ENCODE measurements at places on chromosomes 6 and 20.
A peak's percentile ranks its signal among the peaks of the same experiment; 100 is the strongest.

DNA sequence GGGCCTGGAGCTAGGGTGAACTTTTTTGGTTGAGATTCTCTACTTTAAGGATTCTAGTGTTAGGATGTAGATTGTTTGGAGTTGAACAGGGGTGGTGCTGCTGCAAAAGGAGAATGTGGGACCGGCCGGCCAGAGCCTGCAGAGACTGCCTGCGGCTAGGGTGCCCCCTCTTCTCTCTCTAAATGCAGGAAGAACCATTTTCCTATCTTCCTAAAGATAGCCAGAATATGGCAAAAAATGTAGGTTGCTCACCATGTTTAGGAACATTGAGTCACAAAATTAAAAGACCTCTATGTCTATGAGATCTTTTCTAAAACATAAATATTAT is 39.5 kb downstream of the BICRAL start:
- DNase-seq, result no peak

DNA sequence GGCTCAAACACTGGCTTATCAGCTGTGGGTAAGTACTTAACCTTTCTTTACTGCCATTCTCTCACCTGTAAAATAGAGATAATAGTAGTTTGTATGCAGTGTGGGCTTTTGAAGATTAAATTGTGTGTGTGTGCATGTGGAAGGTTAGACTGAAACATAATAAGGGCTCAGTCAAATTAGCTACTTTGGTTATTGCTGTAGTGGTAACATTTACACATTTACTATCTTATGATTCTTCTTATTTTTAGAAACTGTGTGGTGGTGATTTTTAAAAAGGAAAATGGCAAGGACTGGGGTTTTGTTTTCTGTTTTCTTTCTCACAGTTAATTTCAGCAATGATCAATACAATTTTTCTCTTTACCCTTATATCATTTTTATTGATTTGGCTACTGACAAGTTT is 206.9 kb downstream of the NKAIN2 start:
- DNase-seq, result no peak

GRCh38 chr6:146146836-146147235 is 118.0 kb downstream of the GRM1 start:
- no peak for DNase-seq

- peak; percentile 11 for DNase-seq
Observed at GRCh38 chr20:13183005-13183404, 38.1 kb upstream of the ISM1 start.

DNA sequence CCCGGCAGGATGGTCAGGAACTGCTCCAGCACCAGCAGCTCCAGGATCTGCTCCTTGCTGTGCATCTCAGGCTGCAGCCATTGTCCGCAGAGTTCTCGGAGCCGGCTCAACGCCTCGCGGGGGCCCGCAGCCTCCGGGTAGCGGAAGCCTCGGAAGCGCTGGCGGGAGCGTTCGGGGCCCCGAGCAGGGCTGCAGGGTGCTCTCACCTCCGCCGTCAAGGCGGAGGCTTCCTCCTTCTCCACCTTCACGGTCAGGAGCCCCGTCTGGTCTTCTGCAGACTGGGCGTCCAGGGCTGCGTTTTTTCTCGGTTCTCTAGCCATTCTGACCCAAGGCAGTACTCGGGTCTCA is 434 bp downstream of the ZKSCAN4 start:
- DNase-seq, result no peak

DNA sequence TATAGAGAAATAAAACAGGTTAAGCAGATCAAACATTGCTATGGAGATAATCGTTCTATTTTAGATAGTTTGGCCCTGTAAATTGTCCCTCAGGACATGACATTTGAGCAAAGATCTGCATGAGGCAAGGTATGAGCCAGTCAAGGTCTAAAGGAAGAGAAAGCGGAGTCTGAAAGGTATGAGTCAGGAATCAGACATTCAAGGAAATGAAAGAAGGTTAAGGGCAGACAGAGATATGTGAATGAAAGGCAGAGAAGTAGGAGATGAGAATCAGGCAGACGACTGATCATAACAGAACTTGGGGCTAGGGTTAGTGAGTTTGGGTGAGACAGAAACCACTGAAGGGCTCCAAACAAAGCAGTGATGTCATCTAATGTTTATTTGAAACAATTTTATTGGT is 775.8 kb downstream of the MAFB start:
- no peak for DNase-seq

DNA sequence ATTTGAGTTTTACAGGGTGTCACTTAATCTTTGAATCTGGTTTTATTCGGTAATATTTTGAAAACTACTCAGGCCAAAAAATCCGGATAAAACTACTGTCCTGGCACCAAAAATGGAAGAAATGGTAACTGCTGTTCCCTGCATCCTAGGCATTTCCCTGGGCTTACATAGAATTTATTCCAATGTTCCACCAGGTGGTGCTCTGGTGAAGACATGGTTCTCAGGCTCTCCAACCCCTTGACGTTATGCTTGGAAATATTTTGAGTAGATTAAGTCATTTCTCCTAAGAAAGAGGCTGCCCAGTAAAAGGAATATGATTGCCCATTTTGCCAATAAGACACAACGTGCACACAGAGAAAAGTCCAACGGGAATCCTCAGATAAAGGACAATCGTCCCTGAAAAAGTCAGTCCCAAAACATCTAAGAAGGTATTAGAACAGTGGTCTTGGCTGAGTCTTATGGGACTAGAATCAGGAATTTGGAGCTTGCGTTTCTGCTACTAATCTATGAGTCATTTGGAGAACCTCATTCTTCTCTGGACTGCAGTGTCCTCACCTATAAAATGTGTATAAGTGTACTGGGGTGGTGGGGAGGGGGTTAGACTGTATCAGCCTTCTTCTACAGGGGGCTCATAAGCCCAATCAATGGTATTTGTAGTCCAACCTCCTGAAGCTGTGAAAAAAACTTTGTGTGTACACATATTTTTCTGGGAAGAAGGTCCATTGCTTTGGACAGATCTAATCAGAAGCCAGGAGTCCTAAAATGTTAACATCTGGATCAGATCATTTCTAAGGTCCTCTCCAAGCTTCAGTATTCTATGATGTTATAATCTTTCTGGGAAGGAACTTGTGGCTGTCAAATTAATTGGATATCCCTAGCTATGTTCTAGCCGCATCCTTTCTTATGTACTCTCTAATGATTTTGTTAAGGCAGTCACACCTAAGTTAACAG is 131.0 kb upstream of the BMP2 start:
- DNase-seq, result no peak

- DNase-seq, result no peak
Observed at GRCh38 chr6:80725156-80725930, 618.9 kb downstream of the BCKDHB start.

DNA sequence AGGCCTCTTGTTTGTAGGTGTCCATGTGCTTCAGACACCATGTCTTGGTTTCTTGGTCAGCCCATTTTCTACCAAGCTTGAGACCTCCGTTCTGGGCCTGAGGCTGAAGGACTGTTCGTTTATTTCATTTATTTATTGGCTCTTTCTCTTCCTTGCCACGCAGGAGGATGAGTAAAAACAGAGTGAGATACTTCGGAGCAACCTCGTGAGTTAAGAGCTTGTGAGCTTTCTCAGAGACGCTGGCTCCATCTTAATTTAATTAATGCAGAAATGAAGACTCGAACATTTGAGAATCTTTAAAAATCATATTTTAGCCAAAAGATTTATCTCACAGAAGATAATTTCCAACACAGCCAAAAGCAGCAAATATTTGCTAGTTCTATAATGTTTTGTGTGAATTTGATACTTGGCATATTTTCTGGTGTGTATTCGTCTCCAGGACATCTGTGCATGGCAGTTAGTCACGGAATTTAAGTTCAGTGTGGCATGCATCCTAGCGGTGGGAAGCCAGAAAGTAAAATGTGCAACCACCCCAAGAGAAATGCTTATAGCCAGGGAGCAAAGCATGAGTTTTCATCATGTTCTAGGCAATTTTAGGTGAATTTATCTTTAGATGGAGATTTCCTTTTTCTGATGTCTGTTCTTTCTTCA is 76.0 kb downstream of the THBS2 start:
- DNase-seq, result no peak

- DNase-seq, result no peak
Observed at GRCh38 chr6:905556-905955, 212.6 kb upstream of the EXOC2 start.

DNA sequence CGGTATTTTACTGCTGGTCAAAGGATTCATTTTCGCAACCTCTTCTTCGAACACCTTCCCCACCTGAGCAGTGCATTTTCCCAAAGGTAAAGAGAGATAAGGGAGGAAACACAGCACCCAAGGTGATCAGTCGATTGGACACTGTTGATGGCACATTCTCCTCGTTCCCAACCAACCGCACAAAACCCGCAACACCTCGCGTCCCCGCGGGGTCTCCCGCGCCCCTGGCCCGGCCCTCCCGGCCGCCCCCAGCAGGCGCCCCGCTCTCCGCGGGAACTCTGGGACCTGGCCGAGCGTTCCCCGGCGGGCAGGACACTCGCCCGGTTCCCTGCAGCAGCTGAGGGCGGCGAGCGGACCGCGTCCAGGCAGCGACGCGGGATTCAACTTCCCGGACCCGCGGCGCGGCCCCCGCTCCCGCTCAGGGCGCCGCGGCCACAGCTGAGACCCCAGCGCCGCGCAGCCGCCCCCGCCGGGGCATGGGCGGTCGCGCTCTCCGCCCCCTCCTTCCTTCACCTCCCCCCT is 506 bp downstream of the RGS17 start:
- no peak for DNase-seq

DNA sequence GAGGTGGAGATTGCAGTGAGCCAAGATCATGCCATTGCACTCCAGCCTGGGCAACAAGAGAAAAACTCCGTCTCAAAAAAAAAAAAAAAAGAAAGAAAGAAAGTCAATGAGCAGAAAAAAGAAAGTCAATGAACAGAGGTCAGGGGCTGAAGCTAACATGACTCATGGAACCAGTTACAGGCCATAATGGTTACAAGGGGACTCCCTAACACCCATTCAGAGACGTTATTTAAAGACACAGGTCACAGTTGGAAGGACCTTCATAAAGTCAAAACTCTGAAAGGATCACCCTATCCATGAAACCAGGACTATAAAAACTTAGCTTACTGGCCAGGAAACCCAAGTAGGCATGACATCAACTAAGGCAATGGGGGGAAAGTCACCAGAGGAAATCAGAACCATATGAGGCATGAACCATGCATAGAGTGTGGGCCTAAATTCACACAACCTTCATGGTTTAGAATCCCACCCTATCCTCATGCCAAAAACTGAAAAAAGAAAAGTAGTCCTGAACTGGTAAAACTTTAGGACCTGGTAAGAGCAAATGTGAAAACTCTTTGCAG is 18.2 kb downstream of the FBXL4 start:
- DNase-seq, result no peak

- DNase-seq, result no peak
Observed at GRCh38 chr20:12928755-12929401, 79.9 kb upstream of the SPTLC3 start.

DNA sequence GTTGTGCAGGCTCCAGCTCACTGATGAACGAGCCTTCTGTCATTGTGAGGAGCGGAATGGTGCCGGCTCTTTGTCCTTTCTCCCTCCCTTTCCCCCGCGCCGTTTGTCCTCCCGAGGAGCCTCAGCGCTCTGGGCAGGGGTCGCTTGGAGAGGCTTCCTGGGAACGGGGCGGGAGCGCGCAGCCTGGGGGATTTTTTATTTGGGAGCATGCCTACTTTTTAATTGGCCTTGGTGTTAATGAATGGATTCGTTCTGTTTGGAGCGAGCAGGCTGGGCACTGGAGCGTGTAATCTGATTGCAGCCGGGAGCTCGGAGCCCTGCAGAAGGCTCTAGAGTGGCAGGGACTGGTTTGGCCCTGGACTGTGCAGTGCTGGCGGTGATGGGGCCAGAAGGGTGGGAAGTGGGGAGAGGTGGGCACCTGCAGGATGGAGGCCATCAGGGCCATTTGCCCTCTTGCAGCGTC is 118.8 kb downstream of the CDH4 start:
- DNase-seq, result no peak

Measured in stimulated activated CD4-positive, alpha-beta T cell treated with anti-CD3 and anti-CD28 coated beads, Interleukin-15, amount 100 ng/mL, for 48 hours (primary cell).